Glutamatergic neuron (in vitro differentiated cells): ENCODE measurements at places on chromosomes 16 and 17.

DNA sequence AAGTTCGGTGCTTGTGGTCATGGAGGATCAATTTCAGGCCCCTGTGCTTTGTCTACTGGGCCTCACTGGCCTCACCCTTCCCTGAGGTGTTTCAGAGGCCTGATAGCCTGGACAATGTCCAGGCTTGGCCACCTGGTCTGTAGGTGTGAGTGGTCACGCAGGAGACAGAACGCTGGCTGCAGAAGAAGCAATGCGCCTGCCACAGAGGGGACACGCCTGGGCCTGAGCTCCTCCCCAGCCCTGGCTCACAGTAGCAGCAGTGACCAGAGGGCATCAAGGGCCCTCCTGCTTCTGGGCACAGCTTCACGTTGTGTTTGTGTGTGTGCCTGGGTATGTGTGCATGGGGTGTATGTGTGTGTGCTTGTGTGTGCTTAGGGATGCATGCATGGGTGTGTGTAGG, 1.9 kb upstream of the PITPNM3 start:
- DNase-seq: no peak

DNA sequence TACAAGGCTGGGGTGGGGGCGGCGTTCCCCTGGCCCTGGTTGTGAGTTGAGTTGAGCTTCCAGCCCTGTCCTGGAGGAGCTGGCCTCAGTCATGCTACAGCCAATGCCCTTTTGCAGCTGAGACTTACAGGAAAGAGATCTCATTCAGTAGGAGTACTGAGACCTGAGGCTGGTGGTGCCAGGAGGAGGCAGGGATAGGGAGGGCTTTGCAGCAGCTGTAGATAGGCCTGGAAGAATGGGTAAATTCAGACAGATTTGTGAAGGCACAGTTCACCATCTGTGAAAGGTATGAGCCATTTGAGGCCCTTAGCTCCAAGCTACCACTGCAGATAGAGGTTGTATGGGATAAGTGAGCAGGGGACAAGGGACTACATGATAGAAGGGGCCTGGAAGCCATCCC, 5.6 kb downstream of the STX4 start:
- no peak for DNase-seq

- DNase-seq: no peak
Observed at GRCh38 chr16:25027781-25028180, 12.6 kb upstream of the ARHGAP17 start.

- DNase-seq: no peak
Observed at GRCh38 chr17:55462711-55463110, 41.1 kb upstream of the MMD start.

DNA sequence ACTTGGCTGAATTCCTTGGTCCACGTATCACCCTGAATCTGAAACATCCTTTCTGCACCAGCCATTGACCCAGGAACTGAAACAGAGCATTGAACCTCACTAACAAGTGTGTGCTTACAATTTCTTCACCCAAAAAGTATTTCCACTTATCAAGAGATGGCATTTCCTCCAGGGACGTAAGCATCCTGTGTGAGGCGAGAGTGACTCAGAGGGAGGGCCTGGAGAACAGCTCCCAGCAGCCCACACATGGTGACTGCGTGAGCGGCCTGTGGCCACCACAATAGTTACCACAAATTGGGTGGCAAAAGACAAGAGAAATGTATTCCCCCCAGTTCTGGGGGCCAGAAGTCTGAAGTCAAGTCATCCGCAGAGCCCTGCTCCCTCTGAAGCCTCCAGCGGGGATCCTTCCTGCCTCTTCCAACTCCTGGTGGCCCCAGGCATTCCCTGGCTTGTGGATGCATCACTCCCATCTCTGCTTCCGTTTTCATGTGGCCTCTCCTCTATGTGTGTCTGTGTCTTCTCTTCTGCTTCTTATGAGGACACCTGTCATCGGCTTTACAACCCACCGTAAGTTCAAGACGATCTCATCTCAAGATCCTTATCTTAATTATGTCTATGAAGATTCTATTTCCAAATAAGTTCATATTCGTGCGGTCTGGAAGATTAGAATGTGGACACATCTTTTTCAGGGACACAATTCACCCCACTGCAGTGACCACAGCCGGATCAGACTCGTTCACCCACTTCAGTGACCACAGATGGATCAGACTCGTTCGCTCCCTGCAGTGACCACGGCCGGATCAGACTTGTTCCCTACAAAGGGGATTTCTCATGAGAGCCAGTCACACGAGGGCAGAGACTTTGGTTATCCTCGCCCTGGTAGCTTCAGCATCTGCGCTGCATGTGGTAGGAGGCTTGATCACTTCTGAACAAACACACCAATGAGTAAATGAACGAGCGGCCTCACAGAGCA, 122.6 kb upstream of the FOXF1 start:
- DNase-seq: no peak

DNA sequence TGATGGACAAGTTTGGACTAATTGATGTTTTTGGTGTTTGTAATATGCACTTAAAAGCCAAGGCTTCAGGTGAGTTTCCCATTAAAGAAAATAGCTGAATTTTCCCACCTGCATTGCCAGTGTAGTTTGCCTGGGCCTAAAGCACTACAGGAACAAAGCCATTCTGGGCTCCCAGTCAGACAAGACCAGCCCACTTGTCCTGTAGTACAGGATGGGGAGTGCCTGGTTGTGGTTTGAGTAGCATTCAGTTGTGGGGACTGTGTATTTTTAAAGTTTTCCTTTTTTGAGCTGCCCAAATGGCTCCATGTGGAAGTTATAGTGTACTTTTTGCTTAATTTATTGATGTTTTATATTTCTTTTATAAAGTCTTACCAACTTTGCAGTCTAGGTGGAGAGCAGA, 91.7 kb downstream of the TANGO6 start:
- DNase-seq: no peak

DNA sequence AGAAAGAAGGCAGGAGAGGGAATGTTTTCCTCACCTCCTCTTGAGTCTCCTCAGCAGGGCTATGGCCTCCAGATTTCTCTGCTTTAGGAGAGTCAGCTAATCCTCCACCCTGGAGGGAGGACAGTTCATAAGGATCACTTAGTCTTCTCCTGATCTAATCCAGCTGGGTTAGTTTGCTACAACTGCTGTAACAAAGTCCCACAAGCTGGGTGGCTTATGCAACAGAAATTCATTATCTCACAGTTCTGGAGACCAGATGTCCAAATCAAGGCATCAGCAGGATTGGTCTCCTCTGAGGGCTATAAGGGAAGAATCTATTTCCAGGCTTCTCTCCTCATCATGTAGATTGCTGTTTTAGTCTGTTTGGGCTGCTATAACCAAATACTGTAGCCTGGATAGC, 40.6 kb upstream of the XYLT1 start:
- no peak for DNase-seq

DNA sequence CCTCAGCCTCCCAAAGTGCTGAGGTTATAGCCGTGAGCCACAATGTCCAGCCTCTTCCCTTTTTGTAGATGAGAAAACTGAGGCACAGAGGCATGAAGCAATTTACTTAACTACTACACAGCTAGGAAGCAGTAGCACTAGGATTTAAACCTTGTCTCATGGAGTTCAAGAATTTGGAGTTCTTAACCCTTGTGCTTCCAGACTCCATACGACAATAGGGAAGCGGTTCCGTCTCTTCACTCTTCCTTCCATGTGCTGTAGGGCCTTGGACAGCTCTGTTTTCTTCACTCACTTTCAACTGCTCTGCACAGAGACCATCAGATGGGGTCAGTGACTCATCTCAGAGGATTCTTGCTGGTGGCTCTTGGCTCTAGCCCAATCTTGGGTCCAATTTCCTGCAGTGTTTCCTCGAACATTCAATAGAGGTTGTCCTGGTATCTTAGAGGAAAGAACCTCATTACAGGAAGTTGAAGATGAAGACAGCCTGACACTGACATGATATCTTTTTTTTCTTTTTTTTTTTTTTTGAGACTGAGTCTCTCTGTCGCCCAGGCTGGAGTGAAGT, 19.3 kb downstream of the ITGAL start:
- no peak for DNase-seq

GRCh38 chr17:63023049-63023448, 57.0 kb downstream of the TANC2 start:
- DNase-seq: no peak

DNA sequence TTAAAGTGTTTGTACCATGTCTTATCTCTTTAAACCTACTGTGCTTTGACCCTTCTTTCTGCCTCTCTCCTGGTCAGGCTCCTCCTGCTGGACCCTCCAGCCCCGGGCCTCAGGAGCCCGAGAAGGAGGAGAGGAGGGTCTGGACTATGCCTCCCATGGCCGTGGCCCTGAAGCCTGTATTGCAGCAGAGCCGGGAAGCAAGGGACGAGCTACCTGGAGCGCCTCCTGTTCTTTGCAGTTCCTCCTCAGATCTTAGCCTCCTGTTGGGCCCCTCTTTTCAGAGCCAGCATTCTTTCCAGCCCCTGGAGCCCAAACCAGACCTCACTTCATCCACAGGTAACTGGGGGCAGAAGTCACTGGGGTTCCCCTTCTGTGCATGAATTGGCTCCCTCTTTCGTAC, 13.6 kb downstream of the CNTROB start:
- DNase-seq: no peak

DNA sequence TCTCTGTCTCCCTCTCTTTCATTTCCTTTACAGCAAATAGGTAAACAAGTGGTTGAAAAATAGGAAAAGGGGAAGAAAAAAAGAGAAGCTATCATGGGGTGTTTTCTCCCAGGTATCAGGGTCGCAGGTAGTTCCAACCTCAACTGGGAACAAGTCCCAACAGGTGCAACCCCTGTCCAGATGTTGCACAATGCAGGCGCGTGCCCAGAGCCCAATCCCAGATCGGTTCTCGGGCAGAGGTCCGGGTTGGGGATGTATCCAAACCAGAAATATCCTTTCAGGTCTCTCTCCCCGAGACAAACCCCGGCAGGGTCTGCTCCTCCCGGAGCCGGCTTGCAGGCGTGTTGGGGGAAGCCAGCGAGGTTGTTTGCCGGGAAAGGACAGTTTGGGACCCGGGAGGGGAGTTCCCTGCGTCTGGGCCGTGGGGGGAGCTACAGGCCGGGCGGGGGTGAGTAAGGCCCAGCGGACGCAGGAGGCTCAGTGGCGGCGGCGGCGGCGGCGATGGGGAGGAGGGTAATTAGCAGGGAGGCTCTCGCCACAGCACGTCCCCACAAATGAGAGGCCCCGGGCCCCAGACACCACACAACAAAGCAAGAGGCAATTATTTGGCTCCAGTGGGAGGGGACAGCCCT, 21.2 kb upstream of the SP6 start:
- DNase-seq: no peak

GRCh38 chr17:17677299-17678040, 3.8 kb upstream of the RAI1 start:
- no peak for DNase-seq

DNA sequence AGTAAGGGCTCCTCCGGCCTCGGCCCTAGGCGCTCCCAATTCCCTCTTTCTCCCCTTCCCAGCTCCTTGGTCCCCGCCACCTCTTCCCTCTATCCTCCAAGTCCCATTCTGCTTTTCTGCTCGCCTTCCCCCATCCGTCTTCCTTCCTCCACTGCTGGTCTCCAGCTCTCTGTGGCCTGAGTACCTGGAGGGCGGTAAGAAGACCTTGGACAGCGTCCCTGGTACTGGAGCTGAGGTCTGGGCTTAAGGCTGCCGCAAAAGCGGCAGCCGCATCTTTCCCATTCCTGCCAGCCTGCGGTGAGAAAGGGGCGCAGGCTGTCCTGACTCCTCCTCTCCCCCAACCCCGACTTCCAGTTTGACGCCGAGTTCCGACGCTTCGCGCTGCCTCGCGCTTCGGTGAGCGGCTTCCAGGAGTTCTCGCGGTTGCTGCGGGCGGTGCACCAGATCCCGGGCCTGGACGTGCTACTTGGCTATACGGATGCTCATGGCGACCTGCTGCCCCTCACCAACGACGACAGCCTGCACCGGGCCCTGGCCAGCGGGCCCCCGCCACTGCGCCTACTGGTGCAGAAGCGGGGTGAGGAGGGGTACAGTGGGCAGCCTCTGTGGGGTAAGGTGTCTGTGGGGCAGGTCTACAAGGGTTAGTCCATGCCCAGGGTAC, 471 bp downstream of the PARD6A start:
- DNase-seq: peak; percentile 59

GRCh38 chr17:71276079-71276478, 844.7 kb upstream of the SOX9 start:
- DNase-seq: no peak

GRCh38 chr17:930258-930657, 49.3 kb downstream of the NXN start:
- DNase-seq: no peak

DNA sequence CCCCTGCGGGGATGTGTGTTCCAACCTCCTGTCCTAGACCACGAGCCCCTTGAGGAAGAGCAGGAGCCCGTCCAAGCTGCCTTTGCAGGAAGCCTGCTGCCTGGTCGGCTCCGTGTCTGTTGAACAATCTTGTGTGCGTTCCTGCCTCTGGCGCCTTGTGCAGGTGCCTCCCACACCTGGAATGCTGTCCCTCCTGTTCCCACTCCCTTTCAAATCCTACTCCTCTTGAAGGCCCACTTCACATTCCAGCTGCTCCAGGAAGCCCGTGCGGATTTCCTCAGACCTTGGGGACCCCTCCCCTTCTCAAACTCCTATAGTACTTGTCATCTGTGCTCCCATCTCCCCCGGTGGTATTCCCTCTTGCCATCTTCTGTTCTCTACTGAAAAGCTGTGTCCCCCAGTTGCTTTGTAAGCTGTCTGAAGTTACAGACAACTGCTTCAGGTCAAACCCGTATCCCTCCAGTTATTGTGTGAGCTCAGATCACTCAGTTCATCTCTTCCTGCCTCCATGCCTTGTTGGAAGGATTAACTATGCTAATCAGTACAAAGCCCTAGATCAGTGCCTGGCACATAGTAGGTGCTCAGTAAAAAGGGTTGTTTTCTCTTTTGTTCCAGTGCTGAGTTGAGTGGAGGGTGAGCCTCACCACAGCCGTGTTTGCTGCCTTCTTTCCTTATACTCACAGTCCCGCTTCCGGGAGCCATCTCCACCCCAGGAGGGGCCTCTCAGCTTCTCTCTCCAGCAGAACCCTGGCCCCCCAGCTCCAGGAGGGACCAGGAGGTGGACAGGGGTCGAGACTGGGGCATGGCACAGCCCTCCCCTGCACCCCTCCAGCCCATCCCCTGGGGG, 241.8 kb upstream of the CIBAR2 start:
- DNase-seq: no peak

DNA sequence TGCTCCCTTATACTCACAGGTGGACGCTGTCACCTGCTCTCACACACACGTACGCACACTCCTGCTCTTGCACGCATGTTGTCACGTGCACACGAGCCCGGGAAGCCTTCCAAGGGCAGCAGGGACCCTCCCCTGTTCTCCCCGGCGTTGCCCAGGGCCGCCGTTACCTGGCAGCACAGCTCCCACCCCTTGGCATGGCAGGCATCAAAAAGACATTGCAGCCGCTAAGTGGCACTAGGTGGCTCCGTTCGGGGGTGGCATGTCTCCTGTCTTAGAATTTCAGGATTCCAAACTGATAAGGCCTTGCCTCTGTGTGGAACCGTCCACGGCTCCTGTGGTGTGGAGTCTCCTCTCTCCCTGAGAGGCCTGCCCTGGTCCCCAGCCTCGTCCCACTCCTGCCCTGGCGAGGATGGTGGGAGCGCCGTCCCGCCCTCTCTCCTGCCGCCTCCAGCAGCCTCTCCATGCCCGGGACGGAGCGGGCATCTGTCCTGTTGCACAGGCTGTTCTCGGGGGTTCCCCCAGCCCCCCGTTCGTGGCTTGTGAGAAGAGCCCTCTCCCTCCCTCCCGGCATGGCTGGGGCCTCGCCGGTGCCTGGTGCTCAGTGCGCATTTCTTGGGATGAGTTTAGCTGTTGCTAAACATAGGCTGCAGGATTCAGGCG, 126.7 kb upstream of the GSE1 start:
- DNase-seq: no peak
